ENCODE measurements at places on chromosomes 1 and 21.

DNA sequence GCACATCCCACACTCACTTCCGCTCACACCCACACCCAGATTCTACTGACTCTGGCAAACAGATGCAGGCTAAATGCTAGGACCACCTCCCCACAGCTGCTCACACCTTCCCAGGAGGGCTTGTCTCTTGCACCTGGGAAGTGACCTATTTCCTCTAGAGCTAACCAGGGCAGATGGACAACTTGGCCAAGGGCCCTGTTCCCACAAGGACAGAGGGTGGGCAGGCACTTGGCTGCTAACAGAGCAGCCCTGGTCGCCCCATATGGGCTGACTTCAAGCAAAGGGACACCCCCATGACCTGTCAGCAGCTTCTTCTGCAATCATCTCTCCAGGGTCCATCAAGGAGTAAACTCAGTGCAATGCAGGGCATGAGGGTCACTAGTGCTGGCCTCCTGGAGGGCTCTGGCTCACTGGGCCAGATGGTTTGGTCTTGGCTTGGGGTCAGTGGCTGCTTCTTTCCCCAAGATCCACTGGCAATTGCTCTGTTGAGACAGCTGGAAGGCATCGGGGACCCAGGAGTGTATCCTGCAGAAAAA is 641.5 kb downstream of the PLPP3 start:
- DNase-seq = no peak

DNA sequence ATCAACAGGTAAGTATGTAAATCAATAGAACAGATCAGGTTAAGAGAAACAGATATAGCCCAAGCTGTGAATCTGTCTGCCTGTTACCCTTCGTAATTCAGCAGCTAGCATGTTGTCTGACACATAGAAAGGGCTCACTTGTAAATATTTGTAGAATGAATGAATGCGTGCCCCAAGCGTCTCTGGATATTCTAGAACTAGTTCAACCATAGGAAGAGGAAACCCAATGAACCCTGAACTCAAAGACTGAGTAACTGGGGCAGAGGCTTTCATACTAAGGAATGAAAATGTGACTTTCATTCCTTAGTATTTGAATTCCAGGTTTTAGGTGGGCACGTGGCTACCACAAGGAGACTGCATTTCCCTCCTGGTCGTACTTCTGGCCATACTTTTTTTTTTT is 60.1 kb upstream of the SMYD2 start:
- no peak for DNase-seq

DNA sequence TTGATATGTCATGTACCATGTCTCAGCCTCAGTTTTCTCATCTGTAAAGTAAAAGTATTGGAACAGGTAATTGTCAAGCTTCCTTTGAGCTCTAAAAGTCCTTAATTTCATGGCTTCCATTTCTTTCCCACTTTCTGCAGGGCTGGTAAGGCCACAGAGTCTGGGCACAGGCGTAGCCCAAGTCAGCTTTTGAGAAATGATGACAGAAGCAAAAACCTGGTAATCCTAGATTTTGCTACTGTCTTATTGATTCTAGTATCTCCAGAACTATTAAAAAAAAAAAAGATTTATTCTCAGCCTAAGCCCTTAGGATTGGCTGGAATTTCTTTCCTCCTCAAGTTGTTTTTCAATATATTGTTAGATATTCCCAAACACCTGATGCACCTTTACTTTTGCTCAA is 31.3 kb downstream of the PLXNA2 start:
- DNase-seq = no peak

DNA sequence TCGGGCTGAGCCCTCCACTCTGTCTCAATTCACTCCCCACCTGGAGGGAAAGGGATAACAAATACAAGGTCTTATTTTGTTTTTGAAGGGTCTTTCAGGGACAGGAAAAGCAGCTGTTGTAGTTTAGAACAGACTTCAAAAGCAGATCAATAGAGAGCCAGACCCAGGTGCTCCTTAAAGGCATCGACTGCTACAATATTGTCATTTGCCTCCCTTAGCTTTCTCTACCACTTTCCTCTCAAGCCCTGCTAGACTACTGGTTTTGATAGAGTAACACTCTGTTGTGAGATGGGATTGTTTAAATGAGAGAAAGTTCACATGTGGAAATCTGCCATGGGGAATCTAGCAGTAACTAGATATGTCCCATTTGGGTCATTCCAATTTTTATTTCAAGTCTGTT is 24.0 kb downstream of the RGS7 start:
- DNase-seq = no peak

- peak; percentile 72 for DNase-seq
These were observed 19.1 kb downstream of the RAB7B start for GRCh38 chr1:205983925-205984725.

- DNase-seq = no peak
These were observed 86.7 kb upstream of the PTBP2 start for GRCh38 chr1:96634883-96635282.

DNA sequence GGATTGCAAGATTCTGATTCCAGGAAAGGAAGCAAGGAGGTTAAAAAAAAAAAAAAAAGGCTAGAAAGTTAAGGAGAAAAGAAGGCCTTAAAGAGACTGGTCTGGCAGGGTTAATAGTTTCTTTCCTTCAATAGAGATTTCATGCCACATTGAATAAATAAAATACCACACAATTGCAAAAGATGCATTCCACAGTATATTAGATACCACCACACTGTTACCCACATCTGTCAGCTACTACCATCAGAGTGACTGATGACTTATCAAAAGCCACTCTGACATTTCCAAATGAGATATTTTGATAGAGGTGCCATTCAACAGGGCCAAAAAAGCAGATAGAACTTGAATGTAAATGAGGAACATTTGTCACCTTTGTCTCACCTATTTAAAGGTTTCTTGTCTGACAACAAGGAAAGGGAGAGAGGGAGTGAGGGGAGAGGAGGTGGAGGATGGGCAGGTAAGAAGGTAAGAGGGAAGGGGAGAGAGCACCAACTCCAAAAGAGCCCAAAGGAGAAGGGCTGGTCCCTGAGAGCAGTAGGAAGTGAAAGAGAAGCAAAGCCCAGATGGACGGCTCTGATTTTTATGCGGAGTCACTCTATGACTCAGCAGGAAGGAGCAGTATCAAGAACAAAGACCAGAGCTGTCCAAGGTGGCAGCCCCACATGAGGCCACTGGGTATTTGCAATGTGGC is 38.3 kb downstream of the LRRN2 start:
- peak; percentile 77 for DNase-seq

DNA sequence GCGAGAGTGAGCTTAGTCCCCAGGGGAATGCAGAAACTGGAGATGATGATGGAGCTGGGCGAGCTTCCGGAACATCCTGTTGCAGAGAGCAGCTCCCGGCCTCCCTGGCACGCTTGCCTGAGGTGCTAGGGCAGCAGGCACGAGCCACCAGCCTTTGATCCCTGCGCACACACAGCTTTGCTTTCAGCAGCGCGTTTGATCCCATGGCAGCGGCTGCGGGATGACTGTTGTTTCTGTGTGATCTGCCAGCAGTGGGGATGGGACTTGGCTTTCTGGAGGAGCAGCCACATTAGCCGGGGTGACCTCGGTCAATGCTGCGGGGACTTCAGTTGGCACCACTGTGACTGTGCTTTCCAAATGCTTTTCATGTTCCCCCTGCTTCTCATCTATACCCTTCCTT is 193.2 kb downstream of the KAZN start:
- DNase-seq = no peak

GRCh38 chr1:229466887-229467286 is 33.0 kb upstream of the ACTA1 start:
- DNase-seq = no peak

- DNase-seq = no peak
These were observed 47.6 kb upstream of the GJA5 start for GRCh38 chr1:147808025-147808424.

DNA sequence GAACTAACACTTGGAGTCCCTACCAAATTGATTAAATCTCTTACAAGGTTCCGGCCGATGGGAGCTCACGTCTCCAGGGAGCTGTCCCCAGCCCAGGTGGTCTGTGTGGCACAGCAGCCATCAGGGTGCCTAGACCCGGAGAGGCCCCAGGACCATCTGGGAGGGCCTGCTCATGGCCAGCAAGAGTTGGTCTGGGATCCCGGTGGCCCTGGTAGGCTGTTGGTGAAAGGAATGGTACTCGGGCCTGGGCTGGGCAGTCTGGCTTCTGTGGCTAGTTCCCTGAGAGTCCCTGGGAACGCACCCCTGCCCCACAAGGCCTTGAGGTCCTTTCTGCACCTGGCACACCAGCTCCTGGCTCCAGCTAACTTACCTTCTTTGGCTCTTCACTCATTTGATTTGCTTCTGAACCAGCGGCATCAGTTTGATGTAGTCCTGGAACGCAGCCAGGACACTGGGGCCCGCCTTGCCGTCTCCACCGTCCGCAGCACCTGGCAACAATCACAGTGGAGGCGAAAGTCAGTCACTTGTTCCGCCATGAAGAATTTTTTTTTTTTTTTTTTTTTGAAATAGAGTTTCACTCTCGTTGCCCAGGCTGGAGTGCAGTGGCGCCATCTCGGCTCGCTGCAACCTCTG is 62.5 kb downstream of the SCCPDH start:
- no peak for DNase-seq

- DNase-seq = no peak
These were observed 921 bp upstream of the ASCL5 start for GRCh38 chr1:201127755-201128455.

DNA sequence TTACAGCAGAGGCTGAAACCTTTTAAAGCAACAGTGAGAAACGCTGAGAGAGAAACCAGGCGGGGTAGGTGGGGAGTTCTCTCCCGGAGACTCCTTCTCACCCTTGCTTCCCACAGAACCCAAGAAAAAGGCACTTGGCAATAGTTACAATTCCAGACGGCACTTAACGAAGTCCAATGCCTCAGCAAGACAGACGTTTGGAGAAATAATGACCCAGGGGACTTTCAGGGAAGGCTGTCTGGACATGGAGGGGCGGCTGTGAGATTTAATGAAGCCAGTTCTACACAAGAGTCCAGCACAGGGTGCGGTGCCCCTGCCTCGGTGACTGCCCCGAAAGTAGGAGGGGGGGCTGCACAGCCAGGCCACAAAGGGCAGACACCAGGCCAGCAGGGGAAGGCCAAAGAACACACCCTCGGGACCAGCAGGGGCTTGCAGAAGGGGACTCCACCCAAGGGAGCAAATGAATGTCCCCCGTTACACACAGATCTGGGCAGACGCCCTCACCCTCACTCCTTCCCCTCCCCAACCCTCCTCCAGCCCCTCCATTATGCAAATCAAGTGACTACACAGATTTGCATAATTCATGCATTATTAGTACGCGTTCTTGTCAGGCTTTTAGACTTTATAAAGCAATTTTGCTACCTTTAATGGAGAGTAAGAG is 26.3 kb downstream of the KCNN3 start:
- DNase-seq = no peak

DNA sequence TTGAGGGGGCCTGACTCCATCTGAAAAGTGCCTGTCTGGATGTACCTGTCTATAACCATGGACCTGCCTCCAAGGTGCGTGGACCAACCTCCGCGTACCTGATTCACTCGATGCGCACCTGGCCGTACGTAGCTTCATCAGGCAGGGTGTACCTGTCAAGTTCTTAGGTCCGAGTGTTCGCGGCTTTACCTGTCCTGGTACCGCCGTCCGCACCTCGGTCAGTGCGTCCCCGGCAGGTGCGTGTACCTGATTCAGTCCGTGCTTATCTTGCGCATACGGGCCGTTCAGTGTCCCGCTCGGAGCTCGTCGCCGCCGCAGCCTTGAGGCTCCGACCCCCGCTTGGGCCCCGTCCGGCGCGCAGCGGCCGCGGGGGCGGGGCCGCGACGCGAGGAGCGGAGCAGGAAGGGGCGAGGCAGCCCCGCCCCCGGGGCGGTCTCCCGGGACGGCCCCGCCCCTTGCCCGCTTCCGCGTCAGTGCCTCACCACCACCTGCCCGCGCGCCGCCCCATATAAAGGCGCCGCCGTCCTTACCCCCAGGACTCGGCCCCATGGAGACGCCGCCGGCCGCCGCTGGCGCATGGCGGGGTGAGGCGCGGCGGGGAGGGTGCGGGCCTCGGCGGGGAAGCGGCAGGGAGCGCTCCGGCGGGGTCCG is at the start of gene ZC3H12A:
ZC3H12A (plus strand) TSS at position 535 of the 651 bp plus-strand sequence. CDS start 917 bp downstream, outside the sequence.
- peak; percentile 100 for DNase-seq

GRCh38 chr1:118158924-118159323 is 26.1 kb downstream of the SPAG17 start:
- no peak for DNase-seq

- no peak for DNase-seq
These were observed 9.1 kb upstream of the MTF1 start for GRCh38 chr1:37868466-37868865.

DNA sequence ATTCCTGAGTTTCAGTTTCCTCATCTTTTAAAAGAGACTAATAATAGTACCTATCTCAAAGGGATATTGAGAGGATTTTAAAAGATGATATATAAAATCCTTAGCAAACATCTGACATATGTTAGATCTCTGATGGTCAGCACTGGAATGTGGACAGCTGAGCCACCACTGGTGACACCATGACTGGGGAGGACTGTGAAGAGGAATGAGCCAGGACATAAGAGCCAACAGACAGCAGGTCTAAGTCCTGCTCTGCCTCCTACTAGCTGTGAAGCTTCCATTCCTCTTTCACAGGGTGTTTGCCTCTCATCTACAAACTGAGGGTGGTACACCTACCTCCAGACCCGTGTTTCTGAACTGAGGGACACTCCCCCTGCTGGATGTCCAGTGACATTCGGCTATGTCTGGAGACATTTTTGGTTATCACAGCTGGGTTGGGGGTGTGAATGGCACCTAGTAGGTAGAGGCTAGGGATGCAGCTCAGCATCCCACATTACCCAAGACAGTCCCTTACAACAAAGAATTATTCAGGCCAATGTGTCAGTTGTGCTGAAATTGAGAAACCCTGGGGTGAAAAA is 109.1 kb upstream of the OLIG2 start:
- DNase-seq = no peak

DNA sequence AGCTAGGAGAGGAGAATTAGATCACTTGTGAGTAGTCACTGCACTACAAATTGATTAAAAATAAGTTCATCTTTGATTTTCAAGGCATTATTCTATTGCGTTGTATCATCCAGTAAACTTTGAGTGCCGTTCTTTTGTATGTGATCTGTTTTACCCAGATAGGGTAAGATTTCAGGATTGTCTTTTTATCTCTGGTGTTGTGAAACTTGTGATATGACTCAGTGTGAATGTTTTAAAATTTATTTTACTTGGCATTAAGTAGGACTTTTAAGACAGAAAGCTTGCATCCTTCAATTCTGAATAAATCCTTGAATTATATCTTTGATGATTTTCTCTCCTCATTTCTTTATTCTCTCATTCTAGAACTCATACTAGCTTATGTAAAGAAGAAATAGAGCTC is 93.3 kb upstream of the ADAMTS5 start:
- DNase-seq = no peak

GRCh38 chr1:99370476-99370875 is 106.2 kb downstream of the PLPPR4 start:
- no peak for DNase-seq
